PC-3 (cell line): ENCODE measurements at places on chromosomes 6 and 20. TPM values are rescaled to one million over a fixed set of nuclear protein-coding genes. Genes with fewer than 3 reads are reported as not detected.

The GFOD1 gene
- 16.0 and 21.8 TPM in 2 replicates for total RNA-seq

The ME1 gene
- 22.3 and 28.0 TPM in 2 replicates for total RNA-seq

The TFAP2B gene
- total RNA-seq, result not detected in 2 replicates

The SLC17A1 gene
- not detected in 2 replicates for total RNA-seq

The GSTA1 gene
- not detected in 2 replicates for total RNA-seq

DNA sequence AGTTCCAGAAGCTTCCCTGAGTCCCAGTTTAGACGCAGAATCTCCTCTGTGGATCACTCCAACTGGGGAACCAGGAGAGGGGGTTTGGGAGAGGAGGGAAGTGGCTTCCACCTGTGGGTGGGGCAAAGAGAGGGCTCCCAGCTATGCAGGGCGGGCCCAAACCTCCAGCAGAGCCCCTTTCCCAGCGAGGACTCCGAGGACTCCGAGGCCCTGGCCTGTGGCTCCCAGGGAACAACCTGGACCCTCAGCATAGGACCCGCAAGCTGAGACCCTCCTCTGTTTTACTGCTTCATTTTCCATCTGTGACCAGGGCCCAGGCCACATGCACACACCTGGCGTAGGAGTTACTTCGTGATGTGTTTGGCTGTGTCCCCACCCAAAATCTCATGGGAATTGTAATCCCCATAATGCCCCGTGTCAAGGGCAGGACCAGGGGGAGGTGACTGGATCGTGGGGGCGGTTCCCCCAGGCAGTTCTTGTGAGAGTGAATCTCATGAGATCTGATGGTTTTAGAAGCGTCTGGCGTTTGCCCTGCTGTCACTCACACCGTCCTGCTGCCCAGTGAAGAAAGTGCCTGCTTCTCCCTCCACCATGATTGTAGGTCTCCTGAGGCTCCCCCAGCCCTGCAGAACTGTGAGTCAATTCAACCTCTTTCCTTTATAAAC lies 27.9 kb downstream of the NTSR1 start:
- H3K4me3 ChIP-seq, result no peak overlapping the region
- no peaks in the 10 kb centered on the region for H3K27me3 ChIP-seq
- no peak for DNase-seq
- no peaks in the 10 kb centered on the region for H3K36me3 ChIP-seq
- H3K27ac ChIP-seq, result no peak overlapping the region

GRCh38 chr6:14699803-14700601 lies 545.9 kb upstream of the JARID2 start:
- no peak for DNase-seq
- peaks cover 2% of the 10 kb centered on the region for H3K4me1 ChIP-seq
- no peaks in the 10 kb centered on the region for H3K36me3 ChIP-seq
- H3K4me3 ChIP-seq, result no peak overlapping the region
- no peak overlapping the region for H3K27ac ChIP-seq

DNA sequence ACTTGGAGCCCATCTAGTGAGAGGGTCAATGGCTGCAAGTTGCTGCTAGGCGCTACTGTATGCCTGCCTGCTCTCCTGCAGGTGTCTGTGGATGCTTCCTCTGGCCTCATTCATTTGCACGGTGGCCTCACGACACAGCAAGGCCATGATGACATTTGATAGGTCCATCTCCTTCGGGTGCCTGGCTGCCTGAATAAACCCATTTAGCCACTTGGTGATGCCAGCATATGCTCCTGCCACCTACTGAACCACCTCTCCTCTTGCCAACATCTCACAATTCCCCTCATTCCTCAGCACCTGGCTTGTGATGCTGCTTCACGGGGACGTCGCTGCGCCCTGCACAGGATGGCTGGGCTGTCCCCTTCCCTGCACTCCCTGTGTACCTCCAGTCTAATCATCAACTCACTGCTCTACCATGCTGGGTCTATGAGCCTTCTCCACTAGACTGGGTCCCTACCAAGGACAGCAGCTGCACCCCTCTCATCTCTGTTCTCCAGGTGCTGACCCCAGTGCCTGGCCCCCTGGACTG lies 51.1 kb downstream of the AGPAT4 start:
- H3K4me1 ChIP-seq, result no peaks in the 10 kb centered on the region
- no peaks in the 10 kb centered on the region for H3K27me3 ChIP-seq
- H3K36me3 ChIP-seq, result 0 out of 2 replicates have a peak, but pooled peaks cover 7% of the 10 kb centered on the region
- no peak overlapping the region for H3K27ac ChIP-seq

DNA sequence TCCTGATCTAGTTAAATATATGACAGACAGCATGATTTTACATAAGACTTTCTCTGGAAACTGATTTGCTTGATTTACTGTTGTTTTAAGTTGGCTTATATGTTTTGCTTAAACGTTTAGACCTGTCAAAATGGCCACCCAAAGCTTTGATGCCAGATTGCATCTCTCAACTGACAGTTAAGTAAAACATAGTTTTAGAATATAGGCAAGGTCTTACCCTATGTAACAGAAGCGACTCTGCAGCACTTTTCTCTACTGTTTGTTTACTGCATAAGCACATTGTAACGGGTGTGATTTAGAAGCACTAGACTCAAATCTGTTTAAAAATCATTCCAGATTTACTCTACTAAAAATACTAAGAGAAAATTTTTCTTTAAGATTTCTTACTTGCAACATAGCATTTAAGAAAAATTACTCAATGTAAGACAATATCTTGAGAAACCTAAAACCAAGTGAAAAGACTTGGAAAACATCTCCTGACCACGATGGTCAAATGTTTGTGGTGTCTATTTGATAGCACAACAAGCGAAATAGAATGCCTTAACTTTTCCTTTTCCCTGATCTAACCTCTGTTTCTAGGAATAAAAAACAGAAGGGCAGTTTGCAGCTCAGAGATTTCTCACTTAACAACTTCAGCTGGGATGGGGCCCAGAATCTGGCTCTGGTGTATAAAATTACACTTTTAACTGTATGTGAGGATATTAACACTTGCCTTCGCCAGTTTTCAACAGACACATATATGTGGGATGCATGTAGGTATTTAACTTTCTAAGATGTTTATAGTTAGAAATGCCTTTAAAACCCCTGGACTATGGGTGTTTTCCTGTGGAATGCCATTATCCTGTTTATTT lies 47.4 kb downstream of the AIG1 start:
- H3K27me3 ChIP-seq, result no peaks in the 10 kb centered on the region
- H3K4me3 ChIP-seq, result no peak overlapping the region
- H3K4me1 ChIP-seq, result no peaks in the 10 kb centered on the region
- no peak for DNase-seq

- no peak overlapping the region for H3K4me3 ChIP-seq
- no peaks in the 10 kb centered on the region for H3K4me1 ChIP-seq
- no peak overlapping the region for H3K27ac ChIP-seq
- H3K27me3 ChIP-seq, result peaks cover 23% of the 10 kb centered on the region
- H3K36me3 ChIP-seq, result no peaks in the 10 kb centered on the region
These were observed 105.8 kb downstream of the SCML4 start for GRCh38 chr6:107718341-107718740.

- H3K27me3 ChIP-seq, result no peaks in the 10 kb centered on the region
- DNase-seq, result peak; percentile 20
- H3K27ac ChIP-seq, result no peak overlapping the region
- no peaks in the 10 kb centered on the region for H3K36me3 ChIP-seq
These were observed 292.1 kb downstream of the SOX4 start for GRCh38 chr6:21885532-21886114.

DNA sequence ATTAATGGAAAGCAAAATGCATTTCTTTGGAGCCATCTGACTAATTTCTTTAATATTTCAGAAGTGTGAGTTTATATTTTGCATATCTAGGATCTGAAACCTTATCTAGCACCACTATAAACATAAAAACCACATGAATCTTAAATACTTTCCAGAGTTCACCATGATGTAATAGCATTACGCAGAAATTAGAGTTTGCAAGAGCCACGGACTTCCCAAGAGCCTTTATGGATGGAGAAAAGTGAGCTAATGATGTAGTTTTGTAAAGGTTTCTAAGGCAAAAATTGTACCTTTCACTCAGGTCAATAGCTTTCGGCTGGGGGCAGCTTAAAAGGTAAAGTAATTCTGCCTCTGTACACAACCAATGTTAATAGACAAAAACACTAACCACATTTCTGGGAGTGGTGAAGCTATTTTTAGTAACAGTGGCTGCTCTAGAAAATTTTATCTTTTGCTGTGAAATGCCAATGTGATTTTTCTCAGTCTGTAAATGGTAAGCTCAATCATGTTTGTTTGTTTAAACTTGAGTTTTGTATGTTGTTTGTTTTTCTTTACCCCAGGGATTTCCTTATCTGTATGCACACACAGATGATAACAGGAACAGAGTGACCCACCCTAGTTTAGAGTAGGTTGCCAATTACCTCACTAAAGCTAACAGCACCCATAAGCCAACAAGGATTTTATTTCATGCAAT lies 80.5 kb downstream of the FILIP1 start:
- no peak for DNase-seq
- H3K27ac ChIP-seq, result no peak overlapping the region
